ENCODE measurements at places on chromosomes 2 and 18. TPM values are rescaled to one million over a fixed set of nuclear protein-coding genes. Genes with fewer than 3 reads are reported as not detected.

DNA sequence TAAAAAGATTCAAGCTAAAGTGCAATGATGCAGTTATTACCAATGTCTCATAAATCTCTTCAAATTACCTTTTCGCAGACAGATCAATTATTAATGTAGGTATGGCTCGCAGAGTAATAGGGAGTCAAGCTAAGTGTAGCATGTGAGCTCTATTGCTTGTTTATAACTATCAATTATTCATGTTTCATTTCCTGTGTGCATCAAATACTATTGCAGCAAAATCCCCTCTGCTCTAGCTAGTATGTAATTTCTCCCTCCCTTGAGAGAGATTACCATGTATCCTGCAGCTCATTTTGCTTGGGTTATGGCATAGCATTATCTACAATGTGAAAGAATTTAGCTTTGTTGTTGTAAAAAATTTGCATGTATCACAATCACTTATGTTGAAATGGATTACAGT lies 65.6 kb upstream of the SCN1A start:
- no peak overlapping the region for H3K4me3 ChIP-seq
- no peaks in the 10 kb centered on the region for H3K4me1 ChIP-seq
- H3K36me3 ChIP-seq, result no peaks in the 10 kb centered on the region

- no peak overlapping the region for H3K27ac ChIP-seq
- H3K4me3 ChIP-seq, result no peak overlapping the region
- no peaks in the 10 kb centered on the region for H3K36me3 ChIP-seq
- DNase-seq, result no peak
- H3K4me1 ChIP-seq, result no peaks in the 10 kb centered on the region
These were observed 228.4 kb upstream of the SLC35G4 start for GRCh38 chr18:11380968-11381367.

The SOWAHC gene
- 16.7 TPM for total RNA-seq

GRCh38 chr18:53134711-53135110 lies 794.7 kb downstream of the DCC start:
- H3K4me3 ChIP-seq, result no peak overlapping the region
- H3K4me1 ChIP-seq, result no peaks in the 10 kb centered on the region
- H3K27me3 ChIP-seq, result no peaks in the 10 kb centered on the region
- no peak for DNase-seq

GRCh38 chr2:205276116-205276777 lies 406.1 kb upstream of the NRP2 start:
- H3K27ac ChIP-seq, result no peak overlapping the region
- no peak for DNase-seq
- H3K4me3 ChIP-seq, result no peak overlapping the region
- H3K27me3 ChIP-seq, result no peaks in the 10 kb centered on the region
- no peaks in the 10 kb centered on the region for H3K36me3 ChIP-seq
